GM13976 (cell line): ENCODE measurements at places on chromosomes 1 and 21.

DNA sequence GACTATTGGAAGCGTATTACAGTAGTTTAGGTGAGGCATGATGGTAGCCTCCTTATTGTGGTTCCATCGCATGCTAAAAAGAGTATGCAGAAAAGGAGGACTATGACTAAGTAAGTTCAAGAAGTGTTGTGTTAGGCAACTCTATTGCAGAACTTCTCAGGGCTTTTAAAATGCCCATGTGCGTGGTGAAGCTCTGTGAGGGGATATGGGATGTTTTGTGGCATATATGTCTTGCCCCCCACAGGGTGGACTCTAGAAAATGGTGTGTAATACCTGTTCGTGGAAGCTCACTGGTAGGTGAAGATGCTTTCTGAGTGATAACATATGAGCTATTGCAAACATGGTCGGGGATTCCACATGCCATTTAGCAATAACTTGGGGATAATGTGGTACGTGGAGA, 31.7 kb downstream of the MAN1A2 start:
- DNase-seq: no peak

GRCh38 chr1:95407886-95408291, 173.9 kb downstream of the RWDD3 start:
- DNase-seq: no peak

DNA sequence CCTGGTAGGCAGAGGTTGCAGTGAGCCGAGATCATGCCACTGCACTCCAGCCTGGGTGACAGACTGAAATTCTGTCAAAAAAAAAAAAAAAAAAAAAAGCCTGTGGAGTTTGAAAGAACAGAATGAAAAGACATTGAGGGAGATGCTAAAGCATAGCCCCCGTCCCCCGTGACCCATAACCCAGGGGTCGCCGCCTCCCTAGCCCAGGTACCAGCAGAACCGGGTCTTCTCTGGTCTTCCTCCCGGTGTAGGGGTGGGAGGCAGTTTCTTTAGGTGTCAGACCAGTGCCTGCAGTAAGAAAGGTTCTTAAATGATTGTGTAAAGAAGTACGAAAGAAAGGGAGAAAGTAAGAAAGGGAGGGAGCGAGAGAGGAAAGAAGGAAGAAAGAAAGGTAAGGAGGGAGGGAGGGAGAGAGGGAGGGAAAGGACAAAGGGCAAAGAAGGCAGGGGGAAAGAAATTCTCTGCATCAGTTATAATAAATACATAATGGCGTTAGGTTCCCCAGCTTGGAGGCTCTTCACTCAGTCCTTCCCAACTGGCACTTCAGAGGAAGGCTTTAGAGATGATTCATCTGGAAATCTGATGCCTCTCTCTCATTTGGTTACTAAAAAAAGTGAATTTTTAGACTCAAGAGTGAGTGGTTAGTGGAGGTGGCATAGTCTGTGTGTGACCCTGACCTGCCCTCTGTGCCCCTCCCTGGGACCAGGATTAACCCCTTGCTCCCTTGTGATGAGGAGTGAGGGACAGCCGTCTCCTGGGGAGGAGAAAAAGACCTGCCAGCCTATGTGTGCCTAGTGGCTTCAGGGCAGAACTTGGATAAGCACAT, 1.1 kb downstream of the IL24 start:
- DNase-seq: no peak

DNA sequence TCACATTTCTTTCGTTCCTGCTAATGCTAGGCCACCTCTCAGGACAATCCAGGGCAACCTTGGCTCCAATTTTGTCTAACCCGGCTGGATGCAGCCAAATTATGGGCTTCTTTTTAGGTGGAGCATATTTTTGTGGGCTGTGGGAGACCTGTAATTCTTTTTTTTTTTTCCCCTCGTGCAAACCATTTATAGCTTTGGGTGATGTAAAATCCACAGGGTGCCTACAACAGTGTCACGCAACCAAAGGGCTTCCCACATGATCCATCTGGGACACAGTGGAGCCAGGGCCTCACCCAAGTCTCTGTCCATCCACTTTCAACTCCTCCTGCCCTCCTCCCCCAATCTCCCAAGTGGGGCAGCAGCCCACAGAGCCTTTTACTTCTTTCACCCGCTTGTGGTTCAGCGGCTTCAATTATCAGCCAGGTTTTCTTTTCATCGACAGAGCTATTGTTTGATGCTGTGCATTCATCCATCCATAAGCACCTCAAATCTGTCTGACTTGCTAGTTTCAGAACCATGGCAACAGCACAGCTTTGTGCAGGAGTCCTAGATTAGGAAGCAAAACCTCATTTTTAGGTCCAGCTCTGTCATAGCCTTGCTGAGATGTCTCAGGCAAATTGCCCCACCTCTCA, 10.0 kb upstream of the OVAAL start:
- DNase-seq: no peak

DNA sequence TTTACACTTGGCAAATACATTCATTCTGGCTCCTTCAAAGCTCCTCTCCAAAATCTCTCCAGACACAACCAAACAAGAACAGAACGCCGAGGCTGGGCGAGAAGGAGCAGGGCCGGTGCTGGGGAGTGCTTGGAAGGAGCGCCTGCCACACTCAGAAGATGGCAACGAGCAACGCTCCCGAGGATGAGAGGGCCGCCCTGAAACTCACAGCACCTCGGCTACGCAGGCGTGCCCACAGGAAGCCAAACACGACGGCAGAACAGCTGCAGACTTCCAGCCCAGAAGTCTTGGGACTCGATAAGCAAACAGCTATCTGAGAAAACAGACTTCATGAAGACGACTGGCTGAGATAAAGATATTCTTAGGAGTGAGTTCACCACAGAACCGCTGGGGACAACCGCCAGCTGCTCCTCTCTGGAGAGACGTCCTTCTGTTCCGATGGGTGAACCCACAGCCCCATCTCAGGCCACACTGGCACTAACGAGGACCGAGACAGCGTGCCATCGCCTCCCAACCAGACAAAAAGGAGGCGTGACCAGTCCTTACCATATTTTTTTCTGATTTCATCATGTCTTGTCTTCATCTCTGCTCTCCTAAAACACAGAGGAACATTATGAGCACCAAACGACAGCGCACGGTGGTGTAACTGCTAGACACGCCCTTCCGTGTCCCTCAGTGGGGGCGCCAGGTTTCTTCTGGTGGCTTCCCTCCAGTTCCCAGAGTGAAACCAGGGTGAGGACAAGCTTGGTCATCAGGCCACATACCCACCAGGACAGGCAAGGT, 18.6 kb downstream of the PTTG1IP start:
- DNase-seq: no peak

DNA sequence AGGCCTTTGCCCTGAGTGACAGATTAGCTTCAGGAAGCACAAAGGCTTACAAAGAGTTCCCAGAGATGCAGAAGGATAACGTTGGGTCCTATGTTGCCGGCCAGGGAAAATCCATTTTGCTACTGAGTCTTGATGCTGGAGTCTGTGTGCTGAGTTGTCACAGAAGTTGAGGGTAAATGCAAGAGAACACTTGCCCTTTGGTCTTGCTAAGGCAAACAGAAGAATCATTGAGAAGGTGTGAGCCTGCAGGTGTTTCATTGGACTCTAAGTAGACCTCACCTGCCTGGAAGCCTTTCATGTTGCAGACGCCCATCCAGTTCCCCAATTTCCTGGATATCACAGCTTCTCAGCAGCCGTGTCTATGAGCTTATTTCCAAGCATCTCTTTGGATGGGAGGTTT, 105.2 kb downstream of the PCP4 start:
- no peak for DNase-seq

DNA sequence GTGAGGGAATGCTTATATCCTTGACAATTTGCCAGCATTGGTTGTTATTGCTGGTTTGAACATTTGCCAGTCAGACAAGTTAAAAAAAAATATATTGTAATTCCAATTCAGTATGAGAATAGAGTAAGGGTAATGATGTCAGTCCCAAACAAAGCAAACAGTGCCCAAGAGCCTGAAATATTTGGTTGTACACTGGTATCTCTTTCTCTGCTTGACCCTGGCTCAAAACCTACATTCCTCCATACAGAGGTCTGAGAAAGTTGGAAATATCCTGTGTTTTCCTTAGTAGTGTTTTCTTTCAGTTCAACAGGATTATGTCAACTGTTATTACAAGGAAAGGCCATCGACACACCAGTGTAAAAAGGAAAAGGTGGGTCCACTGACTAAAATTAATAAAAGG, 145.6 kb downstream of the MRPL39 start:
- no peak for DNase-seq

DNA sequence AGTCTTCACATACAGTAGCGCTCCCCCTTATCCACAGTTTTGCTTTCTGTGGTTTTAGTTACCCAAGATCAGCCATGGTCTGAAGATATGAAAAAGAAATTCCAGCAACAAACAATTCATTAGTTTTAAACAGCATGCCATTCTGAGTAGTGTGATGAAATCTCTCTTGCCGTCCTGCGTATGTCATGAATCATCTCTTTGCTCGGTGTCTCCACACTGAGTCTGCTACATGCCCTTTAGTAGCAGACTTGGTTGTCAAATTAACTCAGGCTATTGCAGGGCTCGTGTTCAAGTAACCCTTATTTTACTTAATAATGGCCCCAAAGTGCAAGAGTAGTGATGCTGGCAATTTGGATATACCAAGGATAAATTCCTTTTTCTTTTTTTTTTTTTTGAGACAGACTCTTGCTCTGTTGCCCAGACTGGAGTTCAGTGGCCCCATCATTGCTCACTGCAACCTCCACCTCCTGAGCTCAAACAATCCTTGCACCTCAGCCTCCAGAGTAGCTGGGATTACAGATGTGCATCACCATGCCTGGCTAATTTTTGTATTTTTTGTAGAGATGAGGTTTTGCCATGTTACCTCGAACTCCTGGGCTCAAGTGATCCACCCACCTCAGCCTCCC, 22.6 kb downstream of the PHACTR4 start:
- no peak for DNase-seq

- DNase-seq: peak; percentile 56
Measured at GRCh38 chr1:21490774-21491487, 18.3 kb upstream of the ALPL start.

GRCh38 chr1:110321045-110321444, 18.1 kb upstream of the RBM15 start:
- DNase-seq: no peak

DNA sequence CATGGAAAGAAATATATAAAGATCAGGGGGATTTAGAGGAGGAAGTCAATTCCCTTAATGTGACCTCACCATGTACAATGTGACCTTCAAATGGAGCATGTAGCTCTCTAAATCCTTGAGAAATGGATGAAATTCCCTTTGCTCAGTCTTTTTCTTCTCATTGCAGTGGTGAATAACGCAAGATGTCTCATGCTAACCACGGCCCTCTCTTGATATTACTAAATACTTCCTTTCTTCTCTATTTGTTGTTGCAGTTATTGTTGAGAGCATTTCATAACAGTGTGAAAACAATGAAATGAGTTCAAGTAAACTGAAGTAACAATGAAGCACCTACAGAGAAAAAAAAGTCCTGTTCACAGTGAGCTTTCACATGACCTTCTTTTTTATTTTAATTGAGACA, 55.6 kb downstream of the ZNF281 start:
- peak; percentile 50 for DNase-seq

DNA sequence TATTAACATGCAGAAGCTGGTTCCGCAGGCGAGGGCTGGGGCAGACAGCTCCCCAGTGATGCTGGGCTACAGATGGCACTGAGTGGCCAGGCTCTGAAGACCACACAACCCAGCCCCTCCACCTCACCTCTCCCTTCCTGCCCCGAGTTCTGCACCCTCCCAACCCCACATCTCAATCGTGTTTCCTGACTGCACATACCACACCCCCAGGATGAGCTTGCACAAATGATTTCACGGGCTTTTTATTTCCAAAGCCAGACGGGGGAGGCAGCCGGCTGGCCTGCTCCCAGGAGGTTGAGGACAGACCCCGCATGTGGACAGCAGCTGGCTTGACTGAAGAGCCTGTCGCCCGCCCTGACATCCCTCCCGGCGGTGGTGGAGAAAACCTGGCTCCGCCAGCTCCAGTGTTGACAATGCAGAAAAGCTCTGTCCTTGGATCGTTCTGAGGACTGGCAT, 21.4 kb upstream of the ALDH4A1 start:
- no peak for DNase-seq

GRCh38 chr21:25169370-25169769, 437.9 kb downstream of the MRPL39 start:
- no peak for DNase-seq

GRCh38 chr1:75727571-75727970, 3.1 kb downstream of the ACADM start:
- no peak for DNase-seq

DNA sequence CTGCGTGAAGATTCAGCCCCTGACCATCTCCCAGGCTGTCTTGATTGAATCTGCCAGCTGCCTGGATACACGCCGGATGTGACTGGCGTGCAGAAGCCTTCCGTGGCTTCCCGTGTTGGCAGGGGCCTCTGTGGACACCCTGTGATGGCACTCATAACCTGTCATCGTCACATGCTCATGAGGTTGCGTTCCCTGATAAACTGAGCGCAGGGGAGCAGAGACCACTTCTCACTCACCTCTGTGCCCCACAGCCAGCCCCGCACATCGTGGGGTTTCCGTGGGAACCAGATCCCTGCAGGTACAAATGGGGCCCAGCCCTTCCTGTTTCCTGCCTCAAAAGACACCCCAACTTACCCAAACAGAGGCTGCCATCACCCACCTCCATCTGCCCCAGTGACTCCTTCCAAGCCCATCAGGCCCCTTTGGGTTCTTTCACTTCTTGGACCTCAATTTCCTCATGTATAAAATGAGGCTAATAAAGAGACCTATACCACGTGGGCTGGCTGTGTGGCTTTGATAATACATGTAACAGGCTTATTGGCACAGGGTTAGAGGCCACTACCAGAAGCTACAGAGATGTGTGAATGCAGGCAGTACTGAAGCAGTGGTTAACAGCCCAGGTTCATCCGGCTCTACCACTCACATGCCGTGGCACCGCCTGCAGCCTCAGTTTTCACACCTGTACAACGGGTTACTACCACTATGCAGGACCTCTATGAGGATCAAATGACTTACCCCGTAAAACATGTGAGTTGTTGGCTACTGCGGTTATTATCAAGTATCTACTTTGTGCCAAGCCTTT, 23.6 kb downstream of the HTR6 start:
- no peak for DNase-seq

- no peak for DNase-seq
Measured at GRCh38 chr1:3227893-3228292, 158.9 kb downstream of the PRDM16 start.

- no peak for DNase-seq
Measured at GRCh38 chr1:233034836-233035235, 84.4 kb downstream of the NTPCR start.

- DNase-seq: no peak
Measured at GRCh38 chr21:34942911-34943310, 106.2 kb downstream of the RUNX1 start.

GRCh38 chr1:195701149-195701548, 907.1 kb downstream of the KCNT2 start:
- no peak for DNase-seq
